ENCODE measurements at places on chromosomes 6 and 20.

DNA sequence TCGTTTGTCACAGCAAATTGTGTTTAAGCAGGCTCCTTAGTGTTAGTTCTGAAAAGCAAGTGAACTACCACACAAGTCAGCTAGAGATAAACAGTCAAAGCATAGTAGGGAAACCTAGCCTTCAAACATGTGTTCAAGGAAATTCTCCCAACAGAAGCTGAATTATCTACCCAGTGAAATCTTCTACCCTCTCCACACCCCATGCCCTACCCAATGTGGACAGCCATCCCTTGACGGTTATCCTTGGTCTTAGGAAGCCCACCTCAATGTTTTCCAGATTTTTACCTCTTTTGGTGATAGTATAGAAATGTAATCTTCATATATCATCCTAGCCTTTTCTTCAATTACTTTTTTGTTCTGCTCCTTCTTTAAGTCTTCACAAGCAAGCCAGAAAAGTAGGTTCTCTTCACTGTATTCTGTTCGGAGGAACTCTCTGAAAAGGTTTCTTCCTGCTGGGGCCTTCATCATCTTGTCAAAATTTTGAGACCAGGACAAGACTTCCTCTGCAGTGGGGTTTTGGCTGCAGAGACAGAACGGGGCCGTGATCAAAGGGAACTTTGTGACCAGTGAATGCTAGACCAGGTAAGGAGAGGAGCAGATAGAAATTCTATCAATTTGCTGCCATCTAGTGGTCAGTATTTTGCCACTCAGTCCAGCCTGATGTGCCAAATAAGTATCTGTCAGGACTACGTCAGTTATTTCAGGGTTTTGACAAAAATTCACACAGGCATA, 21.6 kb upstream of the MTRF1L start:
- DNase-seq = no peak

DNA sequence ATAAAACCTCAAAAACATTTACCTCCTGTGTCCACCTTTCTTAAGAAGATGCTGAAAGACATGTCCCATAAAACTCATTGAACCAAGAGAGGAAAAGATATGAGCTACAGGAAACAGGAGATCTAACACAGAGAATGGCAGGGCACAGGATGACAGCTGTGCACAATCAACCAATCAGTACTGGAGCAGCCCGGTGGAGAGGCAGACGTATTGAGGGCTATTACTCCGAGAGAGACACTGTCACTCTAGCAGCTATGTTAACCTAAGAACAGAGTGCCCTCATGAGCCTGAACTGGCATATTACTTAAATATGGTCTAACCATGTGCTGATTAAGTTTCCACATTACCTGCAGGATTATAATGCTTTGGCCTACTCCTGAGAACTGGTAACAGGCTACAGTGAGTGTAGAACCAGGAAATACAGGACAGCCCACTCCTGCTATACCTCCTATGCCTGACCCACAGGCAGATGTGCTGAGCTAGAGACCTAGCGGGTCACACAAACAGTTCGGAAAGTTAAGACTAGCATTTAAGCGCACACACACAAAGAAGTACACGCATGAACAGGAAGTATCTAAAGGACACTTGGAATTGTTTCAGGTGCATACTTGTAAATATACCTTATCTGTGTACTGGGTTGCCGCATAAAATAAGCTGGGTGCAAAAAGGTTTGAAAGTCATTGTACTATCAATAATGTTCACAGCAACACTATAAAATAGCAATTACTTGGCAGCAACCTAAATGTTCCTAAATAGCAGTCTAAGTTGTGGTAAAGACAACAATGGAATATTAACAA, 199.3 kb upstream of the SHLD1 start:
- no peak for DNase-seq

DNA sequence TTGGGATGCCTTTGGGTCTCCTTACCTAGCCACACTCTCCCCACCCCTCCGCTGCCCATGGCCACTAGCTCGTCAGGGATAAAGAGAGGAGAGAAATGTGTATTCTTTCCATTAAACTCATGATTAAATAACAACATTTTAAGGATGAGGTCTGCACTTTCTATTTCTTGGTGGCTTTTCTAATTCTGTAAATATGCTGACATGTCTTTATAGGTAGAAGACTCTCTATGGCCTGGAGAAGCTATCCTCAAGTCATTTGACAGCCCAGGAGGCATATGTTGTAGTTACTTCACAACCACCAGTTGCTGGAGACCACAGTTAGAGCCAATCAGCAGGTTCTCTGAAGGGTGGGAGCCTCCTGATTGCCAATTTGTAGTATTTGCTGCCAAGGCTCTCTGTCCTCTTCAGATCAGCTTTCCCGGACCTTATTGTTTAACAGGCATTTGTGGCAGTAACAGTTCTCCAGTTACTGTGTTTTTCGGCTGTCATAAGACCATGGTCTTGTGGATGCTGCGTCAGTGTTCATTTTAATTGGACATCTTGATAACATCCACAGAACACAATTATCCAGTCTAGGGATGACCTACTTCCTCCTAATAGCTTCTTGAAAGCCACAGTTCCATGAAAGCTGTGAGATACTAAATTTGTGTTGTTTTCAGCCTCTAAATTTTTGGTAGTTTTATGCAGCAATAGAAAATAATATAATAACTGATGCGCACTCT, 205.0 kb upstream of the KCNQ5 start:
- DNase-seq = no peak

DNA sequence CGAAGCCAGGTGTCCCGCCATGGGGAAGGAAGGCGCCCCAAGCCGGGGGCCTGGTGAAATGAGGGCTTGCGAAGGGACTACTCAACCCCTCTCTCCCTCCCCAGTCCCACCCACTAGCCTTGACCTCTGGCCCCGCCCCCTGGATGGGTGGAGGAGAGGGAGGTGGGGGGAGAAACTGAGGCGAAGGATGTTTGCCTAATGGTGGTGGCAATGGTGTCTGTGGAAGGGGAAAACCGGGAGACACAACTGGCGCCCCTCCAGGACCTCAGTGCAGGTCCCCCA, at the start of gene POU5F1:
POU5F1 (minus strand) TSS at position 83 of the 282 bp plus-strand sequence; CDS start at position 21, 62 bp downstream.
- DNase-seq = no peak

DNA sequence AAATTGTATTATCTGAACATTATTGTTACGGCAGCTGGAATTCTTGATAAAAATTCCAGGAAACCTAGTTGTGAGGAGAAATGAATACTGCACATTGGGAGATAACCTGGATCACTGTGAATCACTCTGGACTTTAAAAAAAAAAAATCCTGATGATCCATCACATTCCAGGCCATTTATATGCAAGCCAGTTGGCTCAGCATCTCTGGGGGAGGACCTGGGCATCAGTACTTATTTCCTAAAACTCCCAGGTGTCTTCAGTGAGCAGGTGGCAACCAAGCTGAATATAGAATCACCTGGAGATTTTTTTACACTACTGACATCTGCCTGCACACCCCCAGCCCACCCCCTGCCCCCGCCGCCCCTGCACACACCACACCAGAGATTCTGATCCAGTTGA, 39.1 kb upstream of the SIRT5 start:
- DNase-seq = no peak
